ENCODE measurements at places on chromosomes 3 and 15. TPM values are rescaled to one million over a fixed set of nuclear protein-coding genes. Genes with fewer than 3 reads are reported as not detected.

Gene SYNPR
- not detected for total RNA-seq

GRCh38 chr3:535566-536416 lies 339.2 kb downstream of the CHL1 start:
- DNase-seq = peak; percentile 0

Gene TF
- not detected for total RNA-seq

Gene CMTM8
- total RNA-seq = 1.1 TPM

GRCh38 chr3:172279191-172279640 lies 169.0 kb downstream of the GHSR start:
- no peak for DNase-seq

DNA sequence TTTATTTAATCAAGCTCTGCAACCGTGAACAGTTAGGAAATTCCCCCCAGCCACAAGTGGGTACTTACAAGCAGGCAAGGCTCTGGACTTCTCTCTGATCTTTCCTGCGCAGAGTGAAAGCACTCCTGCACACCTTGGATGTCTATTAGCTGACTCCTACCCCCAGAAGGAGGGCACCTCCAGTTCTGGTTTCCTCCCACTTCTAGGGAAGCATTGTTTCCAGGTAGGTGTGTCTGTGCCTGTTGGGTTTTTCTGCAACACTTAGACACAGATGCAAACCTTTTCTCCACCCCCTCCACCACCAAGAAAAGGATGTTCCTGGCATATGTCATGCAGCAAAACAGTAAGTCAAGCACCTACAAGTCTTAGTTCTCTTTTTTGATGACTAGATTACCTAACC lies at the start of gene ZBED2:
Gene ZBED2, minus strand, starts transcription at position 115 of the 400 bp plus-strand sequence. CDS start 1,145 bp downstream, outside the sequence.
- DNase-seq = no peak

DNA sequence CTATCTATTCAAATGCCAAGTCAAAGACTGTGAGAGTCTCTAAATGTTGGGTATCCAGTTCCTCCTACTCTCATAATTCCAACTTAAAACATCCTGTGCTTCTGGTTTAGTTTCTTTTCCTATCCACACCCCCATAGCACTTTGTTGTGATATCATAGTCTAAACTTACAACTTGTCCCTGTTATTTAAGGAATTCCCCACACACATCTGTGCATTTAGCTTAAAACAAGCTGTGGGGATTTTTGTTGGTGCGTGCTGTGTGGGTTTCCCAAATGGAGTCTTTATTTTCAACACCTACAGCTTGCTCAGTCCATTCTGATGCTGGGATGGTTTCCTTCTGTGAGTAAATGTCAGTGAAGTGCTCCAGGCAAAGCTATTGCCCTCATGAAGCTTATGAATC lies 167.3 kb downstream of the GMNC start:
- no peak for DNase-seq

Gene C3orf85
- total RNA-seq = not detected

GRCh38 chr3:177430653-177431052 lies 233.4 kb upstream of the TBL1XR1 start:
- no peak for DNase-seq

DNA sequence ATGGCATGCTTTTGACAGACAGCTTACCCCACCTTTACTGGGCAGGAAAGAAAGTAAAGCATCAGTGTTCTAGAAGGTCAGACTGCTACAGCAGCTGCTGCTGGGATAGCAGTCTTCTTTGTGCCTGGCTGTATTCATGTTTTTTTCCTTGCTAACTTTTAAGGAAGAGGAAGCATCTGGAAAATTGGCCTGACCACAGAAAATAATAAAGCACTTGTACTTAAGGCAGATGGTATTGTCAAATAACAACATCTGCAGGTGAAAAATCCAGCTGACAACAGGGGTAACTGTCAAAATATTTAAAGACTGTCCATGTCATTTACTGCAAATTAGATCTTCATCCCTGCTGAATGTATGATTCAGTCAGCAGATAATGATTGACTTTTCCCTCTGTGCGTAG lies 229.0 kb downstream of the OXSM start:
- DNase-seq = no peak

Gene PAK6
- total RNA-seq = 0.12 TPM

Gene PLCB2
- 1.3 TPM for total RNA-seq

Gene SEMA3G
- total RNA-seq = 0.34 TPM

DNA sequence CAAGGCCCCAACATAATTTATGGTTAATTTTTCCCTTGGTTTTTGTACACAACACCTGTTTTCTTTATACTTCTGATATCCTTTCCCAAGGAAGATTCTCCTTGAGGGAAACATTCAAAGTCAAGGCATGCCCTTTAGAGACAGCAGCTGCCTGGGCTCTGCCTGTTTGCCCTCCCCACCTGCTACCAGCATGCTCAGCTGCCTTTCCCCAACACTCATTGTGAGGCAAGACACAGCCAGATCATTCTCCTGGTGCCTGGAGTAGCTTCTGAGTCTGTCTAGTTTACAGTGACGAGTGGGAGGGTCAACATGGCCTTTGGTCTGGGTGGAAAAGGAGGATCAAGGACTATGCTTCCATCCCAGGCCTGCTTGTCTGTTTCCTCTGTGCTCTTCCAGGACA lies 132.5 kb downstream of the EPHB1 start:
- DNase-seq = no peak

DNA sequence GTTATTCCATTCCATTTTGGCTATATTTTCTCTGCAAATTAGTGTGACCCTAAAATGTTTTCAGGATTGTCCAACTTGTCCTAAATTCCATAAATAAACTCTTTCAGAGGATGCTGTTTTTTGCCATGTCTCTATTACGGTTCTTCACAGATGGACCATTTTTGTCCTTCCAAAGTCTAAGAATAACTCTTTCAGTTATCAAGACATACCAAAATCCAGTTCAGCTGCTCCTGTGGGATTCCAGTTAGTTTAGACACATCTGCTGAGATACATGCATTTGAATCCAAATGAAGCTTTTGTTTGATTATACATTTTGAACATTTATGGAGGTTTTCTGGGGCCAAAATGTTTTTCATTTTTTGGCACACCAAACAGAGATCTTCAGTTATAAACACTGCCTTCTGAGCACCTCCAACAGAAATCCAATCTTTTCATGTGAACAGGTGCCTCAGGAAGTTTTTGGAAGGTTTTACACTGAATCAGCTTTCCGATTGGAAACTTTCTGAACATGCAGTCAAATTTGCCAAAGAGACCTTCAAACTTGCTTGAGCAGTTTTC lies 80.7 kb downstream of the TIGIT start:
- no peak for DNase-seq

GRCh38 chr3:16370872-16371740 lies 106.1 kb downstream of the OXNAD1 start:
- no peak for DNase-seq

DNA sequence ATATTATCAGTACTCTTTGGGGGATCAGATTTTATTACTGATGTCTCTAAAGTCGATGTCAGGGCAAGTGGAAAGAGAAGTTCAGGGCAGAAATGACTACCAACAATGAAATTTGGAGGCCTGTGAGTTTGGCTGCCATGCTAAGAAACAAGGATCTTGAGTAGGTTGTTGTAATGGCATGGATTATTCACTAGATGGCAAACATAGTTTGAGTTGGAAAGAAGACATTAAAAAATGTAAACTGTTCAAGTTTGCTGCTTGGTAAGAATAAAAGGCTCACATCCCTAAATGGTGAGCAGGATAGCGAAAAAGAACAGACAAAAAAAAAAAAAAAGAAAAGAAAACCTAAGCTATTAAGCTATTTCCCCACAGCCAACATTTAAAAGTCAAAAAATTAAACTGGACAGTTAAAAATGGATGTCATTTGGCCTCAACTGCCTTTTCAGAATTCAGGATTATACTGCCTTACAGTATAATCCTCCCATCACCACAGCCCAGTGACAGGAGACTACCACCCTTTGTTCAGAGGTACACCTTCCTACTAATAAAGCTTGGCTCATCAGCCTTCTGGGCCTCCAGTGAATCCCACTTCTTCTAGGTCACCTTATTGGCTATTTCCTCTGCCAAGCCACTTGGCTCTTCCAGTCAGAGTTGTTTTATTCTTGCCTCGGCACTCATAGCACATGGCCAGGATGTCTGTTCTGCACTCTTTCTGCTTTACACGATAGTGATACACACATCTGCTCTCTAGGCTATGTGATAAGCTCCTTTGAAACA lies 163.7 kb downstream of the PLD1 start:
- peak; percentile 36 for DNase-seq

- peak; percentile 35 for DNase-seq
These were observed 157.3 kb upstream of the UBE2E1 start for GRCh38 chr3:23648326-23648995.

DNA sequence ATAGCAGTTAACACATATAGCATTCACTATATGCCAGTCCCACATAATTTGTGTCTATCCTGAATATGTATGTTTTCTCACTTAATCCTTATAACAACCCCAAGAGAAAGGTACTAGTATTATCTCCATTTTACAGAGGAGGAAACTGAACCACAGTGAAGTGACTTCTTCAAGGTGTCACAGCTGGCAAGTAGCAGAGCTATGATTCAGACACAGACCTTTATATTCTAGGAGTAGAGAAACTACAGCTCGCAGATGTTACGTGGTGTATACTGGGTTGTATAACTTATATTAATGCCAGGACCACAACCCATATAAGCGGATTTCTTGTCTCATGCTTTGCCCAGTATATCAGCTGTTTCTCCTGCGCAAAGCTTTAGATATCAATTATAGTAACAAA lies 29.5 kb upstream of the ICE2 start:
- no peak for DNase-seq

- DNase-seq = no peak
These were observed 99.7 kb downstream of the PRICKLE2 start for GRCh38 chr3:64125561-64125960.

- no peak for DNase-seq
These were observed 16.5 kb downstream of the GORASP1 start for GRCh38 chr3:39090922-39091321.

DNA sequence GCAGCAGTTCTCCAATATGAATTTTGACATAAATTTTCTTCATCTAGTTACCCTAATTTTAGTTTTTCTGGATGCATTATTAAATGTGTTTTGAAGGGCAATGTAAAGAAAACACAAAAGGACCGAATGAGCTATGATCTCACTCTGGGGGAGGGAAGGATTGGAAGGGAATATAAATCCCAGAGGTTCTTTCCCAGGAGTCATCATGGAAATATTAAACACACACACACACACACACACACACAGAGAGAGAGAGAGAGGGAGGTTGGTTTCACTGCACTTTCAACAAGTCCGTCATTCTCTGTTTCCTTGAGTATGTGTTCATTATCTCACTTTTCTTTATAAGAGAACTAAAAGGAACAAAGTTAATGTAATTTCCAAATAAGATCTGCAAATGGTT lies 70.7 kb upstream of the DCBLD2 start:
- peak; percentile 94 for DNase-seq

- no peak for DNase-seq
These were observed 14.4 kb downstream of the HES1 start for GRCh38 chr3:194150252-194150934.

GRCh38 chr15:92018535-92019239 lies 165.2 kb downstream of the SLCO3A1 start:
- no peak for DNase-seq
